Spinal cord (tissue), 10 donors: ENCODE measurements at places on chromosomes 2 and 18.

DNA sequence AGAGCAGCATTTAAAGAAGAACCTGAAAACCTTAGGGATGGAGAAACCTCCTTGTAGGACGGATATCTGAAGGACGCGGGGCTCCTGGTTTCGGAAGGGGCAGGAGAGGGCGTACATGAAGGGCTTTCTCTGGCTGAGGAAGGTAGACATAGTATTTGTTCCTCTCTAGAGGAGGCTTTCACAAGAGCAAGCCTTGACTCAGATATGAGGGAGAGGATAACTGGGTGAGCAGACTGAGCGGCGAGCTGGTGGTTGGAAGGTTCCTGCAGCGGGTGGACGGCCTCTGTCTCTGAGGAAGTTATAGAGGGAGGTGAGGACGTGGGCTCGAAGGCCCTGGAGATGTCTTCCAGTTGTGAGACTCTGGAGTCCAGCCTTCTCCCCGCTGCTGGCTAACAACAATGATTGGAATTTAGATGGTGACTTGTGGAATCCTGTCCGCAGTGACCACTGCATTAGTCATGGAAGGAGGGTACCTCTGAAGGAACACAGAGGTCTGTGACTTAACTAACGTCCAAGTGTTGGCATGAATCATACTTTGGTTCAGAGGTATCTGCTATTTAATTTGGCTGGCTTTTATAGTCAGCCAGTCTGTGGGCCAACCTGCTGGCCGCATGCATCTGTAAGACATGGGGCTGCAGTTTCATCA is 80.9 kb downstream of the ASAP2 start:
- H3K36me3 ChIP-seq, result no peaks in the 10 kb centered on the region
- DNase-seq, result no peak
- H3K27ac ChIP-seq, result no peak overlapping the region
- H3K4me1 ChIP-seq, result no peaks in the 10 kb centered on the region

DNA sequence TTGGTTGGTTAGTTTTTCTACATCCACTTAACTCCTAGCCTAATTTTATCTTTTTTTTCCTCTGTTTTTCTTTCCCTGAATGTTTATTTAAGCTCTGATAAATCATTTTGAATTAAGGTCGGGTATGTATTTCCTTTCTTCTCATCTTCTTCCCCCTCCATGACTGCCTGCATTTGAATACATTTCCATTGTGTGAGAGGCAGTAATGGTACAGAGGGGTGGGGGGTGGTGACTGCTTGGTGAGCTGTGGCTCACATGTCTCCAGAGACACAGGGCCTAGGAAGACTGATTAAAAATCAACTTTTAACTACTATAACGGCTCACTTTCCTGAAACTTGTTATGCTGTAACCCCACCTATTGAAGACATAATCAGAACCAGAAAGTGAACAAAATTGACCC is 58.0 kb downstream of the NEDD4L start:
- peak overlapping the region; percentile 49 for H3K27ac ChIP-seq
- H3K27me3 ChIP-seq, result peaks cover 8% of the 10 kb centered on the region
- peaks cover 21% of the 10 kb centered on the region for H3K4me1 ChIP-seq

GRCh38 chr2:40178971-40179370 is 272.9 kb downstream of the SLC8A1 start:
- H3K4me3 ChIP-seq, result no peak overlapping the region
- no peaks in the 10 kb centered on the region for H3K36me3 ChIP-seq
- DNase-seq, result no peak
- no peaks in the 10 kb centered on the region for H3K4me1 ChIP-seq

GRCh38 chr2:27306136-27306535 is 2.1 kb downstream of the UCN start:
- no peak overlapping the region for H3K27ac ChIP-seq
- peaks cover 31% of the 10 kb centered on the region for H3K4me1 ChIP-seq
- no peak overlapping the region for H3K4me3 ChIP-seq

GRCh38 chr18:3604498-3605408 is 154.8 kb downstream of the TGIF1 start:
- peak overlapping the region; percentile 95 for H3K27ac ChIP-seq
- no peaks in the 10 kb centered on the region for H3K27me3 ChIP-seq
- H3K4me3 ChIP-seq, result peak overlapping the region; percentile 31
- H3K4me1 ChIP-seq, result peaks cover 25% of the 10 kb centered on the region

- H3K27ac ChIP-seq, result no peak overlapping the region
- peaks cover 6% of the 10 kb centered on the region for H3K4me1 ChIP-seq
- H3K27me3 ChIP-seq, result no peaks in the 10 kb centered on the region
- no peak for DNase-seq
These were observed 91.1 kb upstream of the EPC2 start for GRCh38 chr2:148553332-148553887.

DNA sequence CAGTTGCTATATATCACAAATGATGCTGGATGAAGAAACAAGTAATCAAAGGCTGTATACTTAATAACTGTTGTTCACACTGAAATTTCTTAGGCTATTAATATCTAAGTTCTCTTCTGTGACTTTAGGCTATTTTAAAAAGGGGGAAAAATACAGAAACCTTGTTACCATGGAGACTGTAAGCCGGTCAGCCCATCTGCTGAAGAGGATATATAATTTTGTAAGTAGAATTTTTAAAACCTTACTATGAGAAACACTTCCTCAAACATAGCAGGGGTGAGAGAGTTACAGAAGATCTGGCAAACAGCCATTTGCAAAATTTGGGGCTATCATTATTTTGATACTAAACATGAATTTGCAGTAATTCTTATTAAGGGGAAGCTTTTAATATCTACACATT is 27.8 kb downstream of the CACNB4 start:
- no peaks in the 10 kb centered on the region for H3K36me3 ChIP-seq
- H3K27ac ChIP-seq, result no peak overlapping the region
- H3K27me3 ChIP-seq, result no peaks in the 10 kb centered on the region
- H3K4me1 ChIP-seq, result no peaks in the 10 kb centered on the region

GRCh38 chr2:36477315-36477714 is 120.7 kb downstream of the FEZ2 start:
- H3K27ac ChIP-seq, result no peak overlapping the region
- H3K27me3 ChIP-seq, result no peaks in the 10 kb centered on the region
- no peak for DNase-seq
- peaks cover 6% of the 10 kb centered on the region for H3K36me3 ChIP-seq

DNA sequence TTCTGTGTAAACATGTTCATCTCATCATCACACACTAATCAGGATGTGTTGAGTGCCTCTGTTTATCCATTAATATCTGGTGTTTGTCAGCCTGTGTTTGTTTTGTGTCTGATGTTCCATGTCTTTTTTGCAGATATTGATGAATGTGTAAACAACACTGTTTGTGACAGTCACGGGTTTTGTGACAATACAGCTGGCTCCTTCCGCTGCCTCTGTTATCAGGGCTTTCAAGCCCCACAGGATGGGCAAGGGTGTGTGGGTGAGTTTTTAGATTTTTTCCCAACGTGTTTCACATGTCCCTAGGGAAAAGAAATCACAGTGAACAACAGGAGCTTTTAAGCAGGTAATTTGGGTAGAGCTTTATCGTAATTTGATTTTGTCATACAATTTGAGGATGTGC is 133.7 kb upstream of the RASGRP3 start:
- H3K4me3 ChIP-seq, result no peak overlapping the region
- no peaks in the 10 kb centered on the region for H3K36me3 ChIP-seq
- no peaks in the 10 kb centered on the region for H3K27me3 ChIP-seq
- H3K4me1 ChIP-seq, result no peaks in the 10 kb centered on the region
- DNase-seq, result no peak

DNA sequence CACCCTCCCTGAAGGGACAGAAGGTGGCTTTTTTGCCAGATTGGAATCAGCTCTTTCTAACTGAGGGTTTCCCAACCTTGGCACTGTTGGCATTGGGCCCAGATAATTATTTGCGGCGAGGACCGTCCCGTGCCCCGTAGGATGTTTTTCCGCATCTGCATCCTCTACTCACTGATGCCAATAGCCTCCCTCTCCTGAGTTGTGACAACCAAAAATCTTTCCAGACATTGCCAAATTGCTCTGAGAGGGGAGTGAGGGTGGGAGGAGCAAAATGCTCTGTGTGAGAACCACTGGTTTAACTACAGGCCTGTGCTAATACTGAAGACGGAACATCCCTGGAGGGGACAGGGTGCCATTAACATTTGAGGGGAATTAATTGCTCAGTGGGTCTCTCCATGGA is 33.6 kb upstream of the GLI2 start:
- no peak for DNase-seq
- H3K27me3 ChIP-seq, result no peaks in the 10 kb centered on the region

DNA sequence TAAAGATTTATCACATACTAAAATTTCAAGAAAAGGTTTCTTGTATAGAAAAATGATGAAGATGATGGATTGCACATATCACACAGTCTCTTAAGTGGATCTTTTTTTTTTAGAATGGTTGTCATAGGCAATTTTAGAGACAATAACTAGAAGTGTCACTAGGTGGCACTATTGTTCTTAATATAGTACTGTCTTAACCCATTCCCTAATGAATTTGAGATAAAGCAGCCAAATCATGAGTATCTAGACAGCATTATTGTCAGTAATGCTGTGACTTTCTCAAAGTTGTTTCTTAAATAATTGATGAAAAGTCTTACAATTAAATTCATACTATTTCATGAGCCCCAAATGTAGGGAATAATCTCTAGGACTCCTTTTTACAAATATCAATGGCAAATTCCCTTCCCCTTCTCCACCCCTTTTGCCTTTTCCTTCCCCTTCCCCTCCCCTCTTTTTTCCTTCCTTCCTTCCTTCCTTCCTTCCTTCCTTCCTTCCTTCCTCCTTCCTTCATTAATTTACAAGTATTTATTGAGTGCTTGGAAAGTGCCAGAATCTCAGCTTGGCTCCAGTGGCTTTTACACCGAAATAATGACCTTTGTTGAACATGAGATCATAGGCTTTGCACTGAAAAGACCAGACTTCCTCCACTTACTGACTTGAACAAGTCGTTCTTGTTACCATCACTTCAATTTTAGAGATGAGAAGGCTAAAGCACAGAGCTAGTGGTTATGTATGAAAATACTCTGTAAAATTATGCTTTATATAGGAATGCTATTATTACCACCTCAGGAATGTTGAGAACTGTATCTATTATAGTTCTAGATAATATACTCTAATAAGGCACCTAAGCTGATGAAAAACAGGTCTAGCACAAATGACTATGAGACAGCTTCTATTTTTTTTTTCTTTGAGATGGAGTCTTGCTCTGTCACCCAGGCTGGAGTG is 19.8 kb downstream of the MYL12B start:
- no peak overlapping the region for H3K4me3 ChIP-seq
- peaks cover 12% of the 10 kb centered on the region for H3K4me1 ChIP-seq
- H3K27ac ChIP-seq, result peak overlapping the region; percentile 25
- peaks cover 5% of the 10 kb centered on the region for H3K36me3 ChIP-seq
- H3K27me3 ChIP-seq, result no peaks in the 10 kb centered on the region

- H3K27ac ChIP-seq, result no peak overlapping the region
- H3K4me3 ChIP-seq, result no peak overlapping the region
- no peaks in the 10 kb centered on the region for H3K4me1 ChIP-seq
These were observed 42.1 kb downstream of the TPGS2 start for GRCh38 chr18:36786686-36787085.

DNA sequence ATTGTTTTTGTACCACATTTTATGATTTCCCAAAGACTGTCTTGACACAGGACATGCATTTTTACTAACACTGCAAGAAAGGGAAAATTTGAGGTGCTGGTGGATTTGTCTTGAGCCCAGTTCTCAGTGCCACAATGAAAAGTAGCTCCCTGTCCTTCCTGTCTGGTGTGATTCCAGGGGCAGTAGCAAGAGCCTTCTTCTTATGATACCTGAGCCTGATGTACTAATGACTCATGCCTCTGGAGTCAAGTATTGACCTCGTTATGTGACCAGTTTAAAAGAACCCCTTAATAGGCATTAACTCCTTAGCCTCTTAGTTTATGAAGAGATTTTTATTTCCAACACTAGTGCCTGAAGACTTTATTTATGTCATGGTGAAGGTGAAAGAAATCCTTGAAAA is 728.6 kb downstream of the SLC4A3 start:
- no peak overlapping the region for H3K27ac ChIP-seq
- H3K4me3 ChIP-seq, result no peak overlapping the region
- H3K4me1 ChIP-seq, result no peaks in the 10 kb centered on the region
- DNase-seq, result no peak
- no peaks in the 10 kb centered on the region for H3K27me3 ChIP-seq
- H3K36me3 ChIP-seq, result no peaks in the 10 kb centered on the region

DNA sequence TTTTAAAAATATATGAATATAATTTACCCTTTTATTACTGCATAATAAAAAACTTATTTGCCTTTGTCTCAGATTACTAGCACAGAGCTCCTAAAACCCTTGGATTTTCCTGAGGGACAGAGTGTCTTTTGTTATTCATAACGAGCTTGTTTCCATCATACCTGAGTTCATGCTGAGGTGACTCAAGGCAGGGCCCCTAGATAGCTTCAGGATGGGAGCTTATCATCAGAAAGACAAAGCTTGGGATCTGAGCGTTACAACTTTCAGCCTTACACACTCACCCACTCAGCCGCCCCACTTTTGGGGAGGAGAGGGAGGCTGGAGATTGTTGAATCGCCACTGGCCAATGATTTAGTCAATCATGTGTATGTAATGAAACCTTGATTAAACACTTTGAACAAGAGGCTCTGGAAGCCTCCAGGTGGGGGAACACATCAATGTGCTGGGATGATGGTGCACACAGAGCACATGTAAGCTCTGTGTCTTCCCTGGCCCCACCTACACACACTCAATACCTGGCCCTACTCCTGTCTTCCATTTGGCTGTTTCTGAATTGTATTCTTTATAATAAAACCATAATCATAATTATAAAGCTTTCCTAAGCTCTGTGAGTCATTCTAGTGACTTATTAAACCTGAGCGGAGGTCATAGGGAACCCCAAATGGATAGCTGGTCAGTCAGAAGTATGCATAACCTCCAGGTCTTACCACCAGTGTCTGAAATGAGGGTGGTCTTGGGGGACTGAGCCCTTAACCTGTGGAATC is 28.5 kb upstream of the DNAH7 start:
- H3K36me3 ChIP-seq, result no peaks in the 10 kb centered on the region
- H3K4me3 ChIP-seq, result no peak overlapping the region
- H3K27me3 ChIP-seq, result no peaks in the 10 kb centered on the region
- no peaks in the 10 kb centered on the region for H3K4me1 ChIP-seq
- H3K27ac ChIP-seq, result no peak overlapping the region

DNA sequence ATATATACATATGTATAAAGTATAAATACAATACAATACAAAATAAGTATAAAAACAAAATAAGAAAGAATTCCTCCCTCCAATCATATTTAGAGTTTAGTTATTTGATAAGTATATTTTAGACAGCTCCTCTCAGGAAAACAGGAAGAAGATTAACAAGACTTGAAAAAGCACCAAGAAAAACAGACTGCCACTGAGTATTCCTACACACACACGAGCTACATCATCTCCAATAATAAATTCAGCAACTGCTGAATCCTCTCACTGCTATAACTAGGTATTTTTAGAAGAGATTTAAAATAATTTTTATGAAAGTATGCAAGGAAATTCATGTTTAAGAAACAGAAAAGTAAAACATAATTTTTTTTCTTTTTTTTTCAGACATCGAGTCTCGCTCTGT is 13.0 kb downstream of the LONRF2 start:
- no peaks in the 10 kb centered on the region for H3K4me1 ChIP-seq
- no peak overlapping the region for H3K27ac ChIP-seq
- H3K36me3 ChIP-seq, result peaks cover 6% of the 10 kb centered on the region
- DNase-seq, result no peak

DNA sequence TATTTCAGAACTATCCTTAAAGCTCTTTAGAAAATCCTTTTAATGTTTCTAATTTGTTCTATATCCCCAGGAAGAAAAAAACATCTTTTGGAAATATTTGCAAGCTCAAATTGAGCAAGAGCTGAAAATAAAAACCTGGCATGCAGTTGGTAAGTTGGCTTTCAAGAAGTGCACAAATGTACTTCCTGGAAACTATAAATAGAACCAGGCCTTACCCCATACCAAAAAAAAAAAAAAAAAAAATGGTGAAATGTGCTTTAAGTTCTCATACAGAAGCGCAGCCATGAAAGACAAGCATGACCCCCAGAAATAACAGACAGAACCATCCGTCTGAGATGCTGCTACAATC is 178.5 kb downstream of the HDAC4 start:
- peak overlapping the region; percentile 81 for H3K27ac ChIP-seq
- H3K4me3 ChIP-seq, result no peak overlapping the region
- H3K36me3 ChIP-seq, result peaks cover 4% of the 10 kb centered on the region
- no peaks in the 10 kb centered on the region for H3K27me3 ChIP-seq
- no peak for DNase-seq
- H3K4me1 ChIP-seq, result peaks cover 57% of the 10 kb centered on the region
